ENCODE measurements at places on chromosomes 16 and 17.

- no peak for DNase-seq
Observed at GRCh38 chr16:23561586-23561985, 4.1 kb downstream of the UBFD1 start.

- DNase-seq, result no peak
Observed at GRCh38 chr16:48558371-48558841, 51.6 kb downstream of the N4BP1 start.

- DNase-seq, result no peak
Observed at GRCh38 chr16:918741-919657, 51.8 kb downstream of the LMF1 start.

DNA sequence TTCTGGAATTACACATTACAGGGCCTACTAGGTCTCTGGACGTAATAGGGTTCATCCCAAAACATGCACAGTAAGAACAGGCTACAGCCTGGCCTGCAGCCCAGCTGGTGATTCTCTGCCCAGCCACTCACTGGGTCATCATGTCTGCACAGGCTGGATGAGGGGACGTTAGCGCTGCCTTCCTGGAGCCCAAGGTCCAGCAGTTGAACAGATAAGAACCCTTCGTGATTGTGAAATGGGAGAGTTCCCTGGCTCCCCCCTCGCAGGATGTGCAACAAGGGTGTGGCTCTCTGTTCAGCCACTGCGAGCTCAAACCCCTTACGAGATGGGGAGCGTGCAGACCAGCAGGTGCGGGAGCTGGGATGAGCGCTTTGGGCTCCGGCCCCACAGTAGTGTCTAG lies 200.0 kb upstream of the CDH5 start:
- no peak for DNase-seq

- DNase-seq, result no peak
Observed at GRCh38 chr17:3960764-3961163, 3.5 kb downstream of the ATP2A3 start.

- DNase-seq, result no peak
Observed at GRCh38 chr16:88512728-88513696, 57.2 kb upstream of the ZC3H18 start.

DNA sequence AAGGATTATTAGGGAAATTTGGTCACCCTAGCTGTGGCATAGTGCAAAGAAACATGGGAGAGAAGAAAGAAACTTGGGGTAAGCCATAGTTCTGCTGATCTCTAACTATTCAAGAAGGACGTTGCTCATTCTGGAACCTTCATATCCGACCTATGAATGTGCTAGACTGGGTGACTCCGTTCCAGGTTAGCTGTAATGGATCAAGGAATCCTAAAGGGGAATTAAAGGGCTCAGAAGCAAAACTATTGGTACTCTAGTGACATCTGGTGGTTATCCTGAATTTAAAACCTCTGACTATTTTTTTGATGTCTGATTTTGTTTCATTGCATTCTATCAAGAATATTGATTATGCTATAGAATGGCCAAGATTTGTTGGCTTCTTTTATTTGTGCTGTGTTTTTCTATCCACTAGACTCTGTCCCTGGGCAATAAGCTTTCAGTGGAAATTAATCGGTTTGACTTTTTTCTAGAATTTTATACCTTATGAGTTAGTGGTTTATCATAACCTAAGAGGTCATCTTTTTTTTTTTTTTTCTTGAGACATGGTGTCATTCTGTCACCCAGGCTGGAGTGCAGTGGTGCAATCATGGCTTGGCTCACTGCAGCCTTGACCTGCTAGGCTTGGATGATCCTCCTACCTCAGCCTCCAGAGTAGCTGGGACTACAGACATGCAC lies 19.5 kb downstream of the PCTP start:
- no peak for DNase-seq

- no peak for DNase-seq
Observed at GRCh38 chr17:41672153-41672552, 16.5 kb upstream of the EIF1 start.

DNA sequence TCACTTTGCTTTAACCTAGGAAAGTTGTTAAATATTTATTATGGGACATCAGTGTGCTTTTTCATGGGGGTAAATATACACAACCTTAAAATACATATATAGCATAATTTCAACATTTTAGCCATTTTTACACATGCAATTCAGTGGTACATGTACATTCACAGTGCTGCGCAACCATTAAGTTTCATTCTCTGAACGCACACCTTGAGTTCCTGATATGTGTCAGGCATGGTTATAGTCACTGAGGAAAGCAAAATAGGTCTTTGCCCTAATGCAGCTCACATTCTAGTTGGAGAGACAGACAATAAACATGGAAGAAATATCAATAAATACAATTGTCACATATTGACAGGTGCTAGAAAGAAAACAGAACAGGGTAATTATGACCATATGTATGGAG lies 12.8 kb upstream of the CNEP1R1 start:
- no peak for DNase-seq

DNA sequence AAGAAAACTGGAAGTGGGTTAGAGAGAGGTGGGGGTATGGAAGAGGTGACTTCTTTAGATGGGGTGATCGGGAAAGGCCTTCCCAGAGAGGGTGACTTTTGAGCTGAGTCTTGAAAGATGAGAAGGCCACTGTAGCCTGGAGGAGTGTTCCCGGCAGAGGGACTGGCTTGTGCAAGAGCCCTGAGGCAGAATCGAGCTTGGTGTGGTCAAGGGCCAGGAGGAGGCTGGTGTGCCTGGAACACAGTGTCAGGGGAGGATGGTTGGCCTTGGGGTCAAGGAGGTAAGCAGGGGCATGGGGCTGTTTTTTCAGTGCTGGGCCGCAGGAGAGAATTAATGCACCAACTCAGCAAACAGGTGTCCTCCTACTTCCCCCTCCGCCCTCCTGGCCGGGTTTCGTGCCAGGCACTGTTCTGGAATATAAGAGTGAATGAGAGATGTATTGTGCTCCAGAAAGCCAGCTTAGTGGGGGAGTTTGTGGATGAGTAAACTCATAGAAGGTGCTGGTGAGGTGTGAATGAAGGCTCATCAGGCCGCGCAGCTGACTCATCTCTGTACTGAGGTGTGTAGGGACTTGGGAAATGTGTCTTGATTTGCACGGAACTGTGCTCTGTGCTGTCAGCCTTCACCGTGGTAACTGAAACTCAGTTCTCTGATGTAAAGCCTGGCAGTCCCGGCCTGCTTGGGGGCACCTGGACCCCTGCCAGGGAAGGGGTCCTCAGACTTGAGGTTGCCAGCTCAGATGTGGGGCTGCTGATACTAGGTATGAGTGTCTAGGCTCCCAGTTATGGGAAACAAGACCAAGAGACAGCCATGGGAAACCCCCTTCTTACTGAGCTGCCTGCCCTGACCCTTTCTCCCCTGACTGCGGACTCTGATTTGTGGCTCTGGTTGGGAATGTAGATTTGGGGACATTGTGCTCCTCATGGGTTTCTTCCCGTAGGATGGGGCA lies 15.3 kb downstream of the KSR1 start:
- peak; percentile 84 for DNase-seq

DNA sequence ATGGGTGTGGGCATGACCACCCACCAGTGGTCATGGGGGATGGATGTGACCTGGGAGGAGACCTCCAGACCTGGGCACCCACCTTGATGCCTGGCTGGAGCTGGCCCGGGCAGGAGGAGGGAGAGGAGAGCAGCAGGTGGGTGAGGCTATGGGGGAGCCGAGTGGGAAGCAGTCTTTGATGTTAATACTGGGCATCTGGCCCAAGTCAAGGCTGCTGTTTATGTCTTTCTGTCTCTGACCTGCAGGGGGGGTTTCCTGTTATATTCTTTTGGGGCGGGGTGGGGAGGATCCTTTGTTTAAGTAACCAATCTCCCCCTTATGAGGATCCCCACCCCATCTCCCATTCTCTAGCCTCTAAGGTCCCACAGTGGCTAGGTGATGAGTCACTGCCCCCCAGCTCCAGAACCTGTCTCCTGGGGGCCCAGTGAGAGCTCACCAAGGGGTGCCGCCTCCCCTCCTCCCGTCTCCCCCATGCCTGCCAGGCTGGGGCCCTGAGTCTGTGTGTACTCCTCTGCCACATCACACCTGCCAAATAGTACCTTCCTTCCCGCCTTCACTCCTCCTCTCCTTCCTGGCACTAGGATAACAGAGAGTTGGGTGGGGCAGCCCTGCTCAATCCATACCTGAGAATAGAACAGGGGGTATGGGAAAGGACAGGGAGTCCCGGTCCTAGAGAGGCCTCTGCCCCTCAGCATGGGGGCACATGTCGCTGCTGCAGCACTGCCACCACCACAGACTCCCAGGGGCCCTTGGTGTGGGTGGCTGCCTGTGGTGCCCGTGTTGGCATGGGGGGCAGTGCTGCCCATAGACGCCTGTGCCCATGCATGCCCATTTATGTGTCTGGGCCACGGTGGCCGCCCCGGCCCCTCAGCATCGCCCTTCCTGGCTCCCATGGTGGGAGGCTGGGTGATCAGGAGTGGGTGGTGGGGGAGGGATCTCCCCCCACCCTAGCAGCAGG lies 7.3 kb downstream of the THRA start:
- DNase-seq, result peak; percentile 41

DNA sequence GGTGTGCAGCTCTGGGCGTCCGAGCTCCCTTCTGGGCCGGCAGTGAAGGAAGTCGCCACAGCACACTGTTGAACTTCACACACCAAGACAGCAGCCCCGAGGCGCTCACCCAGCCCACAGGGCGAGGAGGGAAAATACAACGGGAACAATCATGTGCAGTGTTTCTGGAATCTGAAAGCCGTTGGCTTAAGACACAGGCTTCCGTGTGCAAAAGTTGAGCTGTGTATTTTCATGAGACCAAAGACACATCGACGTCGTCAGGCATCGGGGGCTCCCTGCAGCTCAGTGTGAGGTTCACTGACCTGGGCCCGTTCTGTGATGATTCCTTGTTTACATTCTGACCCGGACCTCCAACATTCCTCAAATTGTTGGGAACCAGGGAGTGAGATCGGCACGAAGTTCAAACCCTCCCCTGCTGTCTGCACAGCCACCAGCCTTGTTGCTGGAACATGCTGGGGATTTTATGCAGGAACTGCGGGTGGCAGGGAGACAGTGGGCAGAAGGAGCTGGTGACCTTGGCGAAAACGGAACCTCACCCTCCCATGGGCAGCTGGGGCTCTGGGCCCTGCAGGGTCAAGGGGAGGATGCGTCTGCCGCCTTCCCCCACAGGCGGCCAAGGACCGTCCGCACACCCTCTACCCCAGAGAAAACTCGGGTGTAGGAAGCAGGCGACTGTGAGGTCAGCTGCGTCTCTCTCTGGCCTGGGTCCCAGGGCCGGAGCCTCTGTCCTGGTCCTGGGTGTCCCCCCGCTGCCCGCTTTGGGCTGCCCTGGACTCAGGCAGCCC lies 72.2 kb downstream of the METRNL start:
- no peak for DNase-seq

DNA sequence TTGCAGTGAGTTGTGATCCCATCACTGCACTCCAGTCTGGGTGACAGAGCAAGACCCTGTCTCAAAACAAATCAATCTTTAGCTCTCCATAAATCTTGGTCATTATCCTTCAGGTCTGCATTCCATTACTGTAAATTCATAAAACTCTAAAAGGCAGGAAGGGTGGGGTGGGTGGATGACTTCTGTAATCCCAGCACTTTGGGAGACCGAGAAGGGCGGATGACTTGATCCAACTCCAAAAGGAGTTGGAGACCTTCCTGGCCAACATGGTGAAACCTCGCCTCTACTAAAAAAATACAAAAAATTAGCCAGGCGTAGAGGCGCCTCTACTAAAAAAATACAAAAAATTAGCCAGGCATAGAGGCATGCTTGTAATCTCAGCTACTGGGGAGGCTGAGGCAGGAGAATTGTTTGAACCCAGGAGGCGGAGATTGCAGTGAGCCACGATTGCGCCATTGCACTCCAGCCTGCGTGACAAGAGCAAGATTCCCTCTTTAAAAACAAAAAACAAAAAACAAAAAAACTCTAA lies 2.2 kb upstream of the UBE2Z start:
- no peak for DNase-seq

DNA sequence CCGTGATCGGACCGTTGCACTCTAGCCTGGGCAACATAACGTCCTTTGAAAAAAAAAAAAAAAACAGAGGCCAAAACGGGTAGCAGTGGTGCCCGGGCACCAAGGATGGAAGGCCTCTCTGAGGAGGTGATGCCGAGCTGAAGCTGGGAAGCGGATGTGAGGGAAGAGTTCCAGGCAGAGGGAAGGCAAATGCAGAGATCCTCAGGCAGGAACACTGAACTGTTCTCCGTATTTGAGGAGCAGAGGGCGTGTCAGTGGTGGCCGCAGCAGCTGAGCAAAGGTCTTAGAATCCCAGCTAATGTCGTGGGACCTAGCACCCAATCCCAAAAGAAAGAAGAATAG lies 656 bp upstream of the KCTD13 start:
- DNase-seq, result no peak

DNA sequence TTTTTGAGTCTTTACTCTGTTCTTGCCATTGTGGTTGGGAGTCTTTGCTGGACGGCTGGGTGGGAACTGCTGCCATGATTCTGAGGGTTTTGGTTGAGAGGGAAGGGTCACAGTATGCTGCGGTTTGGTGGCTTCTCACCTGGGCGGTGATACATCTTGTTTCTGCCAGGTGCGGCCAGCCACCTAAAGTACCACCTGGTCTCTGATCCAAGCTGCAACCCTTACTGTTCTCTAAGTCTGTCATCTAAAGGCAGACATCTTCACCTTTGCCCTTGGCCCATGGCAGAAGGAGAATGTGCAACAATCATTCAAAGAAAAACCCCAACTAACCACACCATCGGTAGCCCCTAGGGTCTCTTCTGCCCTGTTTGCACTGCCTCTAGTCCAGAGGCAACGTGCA lies 19.6 kb upstream of the MPO start:
- no peak for DNase-seq

DNA sequence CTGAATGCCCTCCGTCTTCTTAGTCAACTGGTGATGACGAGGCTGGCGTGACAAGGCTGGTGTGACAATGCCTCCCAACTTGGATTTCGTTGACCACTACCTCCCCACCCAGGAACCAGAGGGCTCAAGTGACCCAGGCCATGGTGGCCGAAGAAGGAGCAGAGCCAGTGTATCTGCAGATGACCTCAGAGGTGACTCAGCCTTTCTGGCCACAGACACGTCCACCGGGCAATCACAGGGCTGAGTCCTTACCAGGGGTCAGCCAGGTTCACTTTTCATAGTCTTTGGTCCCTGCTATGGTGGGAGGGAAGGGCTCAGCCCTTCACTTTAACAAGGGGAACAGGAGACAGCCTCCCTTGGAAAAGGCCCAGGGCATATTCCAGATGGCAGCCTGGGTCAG lies 116.3 kb downstream of the MAF start:
- no peak for DNase-seq

DNA sequence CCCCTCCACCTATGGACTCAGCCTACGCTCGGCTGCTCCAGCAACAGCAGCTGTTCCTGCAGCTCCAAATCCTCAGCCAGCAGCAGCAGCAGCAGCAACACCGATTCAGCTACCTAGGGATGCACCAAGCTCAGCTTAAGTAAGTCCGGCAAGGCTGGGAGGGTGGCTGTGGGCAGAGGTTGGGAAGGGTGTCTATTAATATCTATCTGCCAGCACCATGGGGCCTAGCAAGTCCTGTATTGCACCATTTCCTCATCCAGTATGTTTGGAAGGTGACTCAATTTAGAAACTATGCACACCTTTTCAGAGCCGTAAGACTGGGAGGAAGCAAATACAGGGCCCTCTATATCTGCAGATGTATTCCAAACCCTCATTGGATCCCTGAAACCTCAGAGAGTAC lies 45.0 kb upstream of the ARHGAP44 start:
- DNase-seq, result no peak

All from activated CD4-positive, alpha-beta T cell treated with anti-CD3 and anti-CD28 coated beads, Interleukin-2, amount 10 ng/mL, durations not matched to agents 7 days and 5 days (primary cell).